Stimulated activated CD4-positive, alpha-beta T cell treated with anti-CD3 and anti-CD28 coated beads, Interleukin-12 subunit alpha, Interleukin-12 subunit beta, amount 100 ng/mL, for 24 hours (primary cell): ENCODE measurements at places on chromosomes 3 and 15.

GRCh38 chr3:15348246-15348645 lies 15.9 kb upstream of the SH3BP5 start:
- DNase-seq = no peak

- DNase-seq = no peak
Observed at GRCh38 chr3:120850381-120851295, 57.4 kb upstream of the STXBP5L start.

GRCh38 chr3:13702286-13702685 lies 153.4 kb downstream of the FBLN2 start:
- DNase-seq = no peak

DNA sequence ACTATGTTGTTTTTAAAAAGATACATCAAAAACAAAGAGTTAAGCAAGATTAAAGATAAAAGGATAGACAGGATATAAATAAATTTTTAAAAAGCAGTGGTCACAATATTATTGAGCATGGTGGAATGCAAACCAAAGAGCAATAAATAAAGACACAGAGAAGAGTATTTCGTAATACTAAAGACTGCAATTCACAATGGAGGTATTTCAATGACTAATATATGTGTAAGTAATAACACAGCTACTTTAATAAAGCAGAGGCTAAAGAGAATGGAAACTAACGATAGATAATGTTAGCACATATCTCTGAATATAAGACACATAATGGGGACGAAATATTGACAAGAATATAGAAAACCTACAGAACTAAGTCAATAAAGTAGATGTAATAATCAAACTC lies 219.6 kb downstream of the WDR72 start:
- DNase-seq = no peak

- no peak for DNase-seq
Observed at GRCh38 chr15:62582580-62582979, 417.5 kb upstream of the C2CD4B start.

DNA sequence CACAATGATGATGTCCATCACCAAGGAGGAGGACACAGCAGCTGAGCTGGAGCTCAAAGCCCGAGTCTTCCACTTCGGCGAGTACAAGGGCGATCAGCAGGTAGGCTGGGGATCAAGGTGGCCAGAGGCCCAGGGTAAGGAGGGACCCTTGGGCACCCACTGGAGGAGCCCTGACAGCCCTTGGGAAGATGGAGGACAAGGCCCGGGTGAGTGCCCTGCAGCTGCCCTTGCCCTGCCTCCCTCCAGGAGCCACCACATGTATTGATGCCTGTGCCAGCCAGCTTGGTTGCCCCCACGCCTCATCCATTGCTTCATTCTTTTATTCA lies 38.4 kb downstream of the CFAP100 start:
- DNase-seq = no peak

DNA sequence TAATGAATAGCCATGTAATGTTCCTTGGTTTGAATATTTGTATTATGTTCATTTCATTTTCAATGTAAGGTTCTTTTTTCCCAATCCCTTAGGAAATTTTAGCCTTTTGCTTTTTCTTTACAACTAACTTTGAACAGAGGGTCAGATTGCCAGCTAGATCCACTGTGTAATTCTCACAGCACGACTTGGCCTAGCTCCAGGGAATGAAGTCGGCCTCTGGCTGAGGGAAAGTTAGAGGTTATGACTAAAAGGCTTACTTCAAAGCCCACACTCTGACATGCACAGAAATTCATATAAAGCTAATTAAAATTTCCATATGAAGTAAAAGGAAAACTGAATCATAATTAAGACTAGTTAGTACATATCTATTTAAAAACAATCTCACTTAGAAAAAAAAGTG lies 38.7 kb downstream of the ROBO1 start:
- no peak for DNase-seq

DNA sequence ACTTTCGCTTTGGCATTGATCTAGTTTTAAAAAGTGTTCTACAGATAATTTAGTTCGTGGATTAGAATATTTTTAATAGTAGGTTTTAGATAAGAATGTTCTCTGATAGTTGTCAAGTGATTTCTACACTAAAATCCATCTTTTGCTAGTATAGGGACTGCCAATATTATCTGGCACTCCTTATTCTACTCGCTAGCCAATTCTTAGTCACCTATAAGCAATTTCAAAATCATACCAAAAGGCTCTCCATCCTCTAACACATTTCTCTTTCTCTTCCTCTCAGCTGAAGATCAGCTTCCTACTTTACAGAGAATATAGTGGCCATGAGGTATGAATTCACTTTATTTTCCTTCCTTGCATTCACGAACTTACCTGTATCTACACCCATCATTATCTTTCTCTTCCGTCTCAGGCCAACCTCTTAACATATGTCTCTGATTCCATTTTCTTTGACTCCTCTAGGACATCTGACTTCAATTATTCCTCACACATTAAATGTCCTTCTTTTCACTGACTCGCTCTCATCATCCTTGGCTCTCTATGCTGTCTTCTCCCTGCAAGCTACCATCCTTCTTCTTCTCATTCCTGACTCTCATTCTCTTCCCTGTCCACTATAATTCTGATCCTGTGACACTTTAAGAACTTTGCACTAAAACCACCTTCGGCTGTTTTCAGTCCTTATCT lies 35.5 kb downstream of the C3orf80 start:
- DNase-seq = no peak

DNA sequence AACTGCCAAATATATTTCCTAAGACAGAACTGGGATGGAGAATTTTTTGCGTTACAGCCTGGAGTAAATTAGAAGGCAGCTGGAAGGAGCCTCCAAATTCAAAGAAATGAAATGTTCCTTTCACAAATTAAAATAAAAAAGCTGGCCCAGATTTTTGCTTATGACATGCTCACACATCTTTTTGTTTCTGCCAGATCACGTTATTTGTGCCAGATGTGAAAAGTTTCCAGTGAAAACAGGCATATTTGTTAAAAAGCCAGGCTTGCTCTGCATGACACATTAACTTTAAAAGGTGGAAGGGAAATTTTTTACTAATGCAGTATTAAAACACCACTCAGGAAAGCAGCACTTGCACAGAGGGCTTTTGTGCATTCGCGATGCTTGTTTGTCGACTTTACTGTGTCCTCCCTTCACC lies 23.3 kb upstream of the ACKR4 start:
- DNase-seq = no peak

GRCh38 chr3:32111560-32111959 lies 5.1 kb downstream of the GPD1L start:
- no peak for DNase-seq

GRCh38 chr15:55401786-55402246 lies 6.3 kb downstream of the CCPG1 start:
- DNase-seq = no peak

DNA sequence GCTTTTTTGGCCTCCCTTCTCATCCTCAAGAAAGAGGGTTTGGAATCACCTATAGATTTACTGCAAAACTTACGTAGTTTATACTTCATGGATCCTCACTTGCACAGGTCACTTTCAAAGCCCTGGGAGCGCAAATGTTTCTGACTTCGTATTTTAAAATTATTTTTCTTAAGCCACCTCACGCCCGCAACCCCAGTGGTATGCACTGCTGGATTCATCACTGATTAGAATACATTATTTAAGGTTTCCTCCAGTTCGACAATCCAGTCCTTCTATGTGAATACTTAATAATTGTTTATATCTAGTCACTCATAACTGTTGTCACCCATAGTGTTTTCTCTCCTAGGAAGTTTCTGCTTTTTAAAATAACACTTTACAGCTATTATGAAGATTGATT lies 339.9 kb downstream of the CHL1 start:
- no peak for DNase-seq

- no peak for DNase-seq
Observed at GRCh38 chr3:99430348-99431134, 207.9 kb upstream of the COL8A1 start.

DNA sequence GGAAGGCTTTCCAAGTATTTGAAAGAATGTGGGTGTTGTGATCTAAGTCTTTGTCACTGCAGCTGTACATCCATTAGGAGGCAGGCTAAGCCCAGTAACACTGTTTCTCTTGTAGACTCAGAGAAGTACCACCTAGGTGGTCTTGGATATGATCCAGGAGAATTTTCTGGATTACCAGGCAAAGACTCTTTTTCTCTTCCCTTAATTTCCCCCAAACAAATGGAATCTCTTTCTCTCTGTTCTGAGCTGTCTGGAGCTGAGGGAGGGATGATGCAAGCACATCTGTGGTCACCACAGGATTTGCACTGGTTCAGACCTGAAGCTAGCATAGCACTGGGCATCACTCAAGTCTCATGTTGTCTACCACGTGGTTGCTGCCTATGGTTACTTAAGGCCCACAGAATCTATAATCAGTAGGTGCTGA lies 227.6 kb downstream of the NECTIN3 start:
- no peak for DNase-seq

DNA sequence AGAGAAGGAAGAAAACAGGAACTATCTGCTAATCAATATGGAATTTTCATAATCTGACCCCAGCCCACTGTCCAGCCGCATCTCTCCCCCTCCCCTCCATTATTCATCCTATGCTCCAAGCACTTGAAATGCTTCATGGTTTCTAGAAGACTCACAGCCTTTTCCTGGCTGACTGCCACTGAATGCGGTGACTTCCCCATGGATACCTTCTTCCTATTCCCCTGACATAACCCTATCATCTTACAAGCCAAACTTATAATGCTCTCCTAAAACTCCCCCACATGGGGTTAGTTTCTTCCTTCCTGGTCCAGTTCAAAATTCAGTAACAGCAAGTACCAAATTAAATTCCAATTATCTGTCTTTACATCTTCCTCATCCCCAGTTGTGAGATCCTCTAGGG lies 31.2 kb upstream of the PTX3 start:
- no peak for DNase-seq

- no peak for DNase-seq
Observed at GRCh38 chr3:154818676-154819255, 261.4 kb upstream of the MME start.

GRCh38 chr3:48088056-48088748 lies 72.0 kb upstream of the MAP4 start:
- DNase-seq = peak; percentile 1

GRCh38 chr15:51307811-51308210 lies 30.6 kb downstream of the CYP19A1 start:
- no peak for DNase-seq

GRCh38 chr15:93358166-93359059 lies 269.4 kb upstream of the RGMA start:
- no peak for DNase-seq

DNA sequence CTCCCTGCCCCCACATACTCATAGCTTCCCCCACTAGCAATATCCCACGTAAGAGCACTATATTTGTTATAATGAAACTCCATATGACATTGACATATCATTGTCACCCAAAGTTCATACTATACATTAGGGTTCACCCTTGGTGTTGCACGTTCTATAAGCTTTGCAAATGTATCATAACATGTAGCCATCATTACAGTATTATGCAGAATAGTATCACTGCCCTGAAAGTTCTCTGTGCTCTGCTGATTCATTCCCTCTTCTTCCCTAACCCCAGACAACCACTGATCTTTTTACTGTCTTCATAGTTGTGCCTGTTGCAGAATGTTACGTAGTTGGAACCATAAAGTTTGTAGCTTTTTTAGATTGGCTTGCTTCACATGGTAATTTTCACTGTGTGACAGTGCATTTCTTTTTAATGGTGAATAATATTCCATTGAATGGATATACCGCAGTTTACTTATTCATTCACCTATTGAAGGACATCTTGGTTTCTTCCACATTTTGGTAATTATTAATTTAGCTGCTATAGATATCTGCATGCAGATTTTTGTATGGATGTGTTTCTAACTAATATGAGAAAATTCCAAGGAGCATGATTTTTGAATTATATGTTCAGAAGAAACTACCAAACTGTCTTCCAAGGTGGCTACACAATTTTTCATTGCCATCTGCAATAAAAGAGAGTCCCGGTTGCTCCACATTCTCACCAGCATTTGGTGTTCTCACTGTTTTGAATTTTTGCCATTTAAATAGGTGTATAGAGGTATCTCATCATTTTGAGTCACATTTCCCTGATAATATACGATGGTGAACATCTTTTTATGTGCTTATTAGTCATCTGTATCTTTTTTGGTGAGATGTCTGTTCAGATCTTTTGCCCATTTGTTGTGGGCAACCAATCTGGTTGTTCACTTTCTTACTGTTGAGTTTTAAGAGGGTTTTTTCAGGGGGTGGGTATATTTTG lies 59.7 kb downstream of the CD200 start:
- no peak for DNase-seq

DNA sequence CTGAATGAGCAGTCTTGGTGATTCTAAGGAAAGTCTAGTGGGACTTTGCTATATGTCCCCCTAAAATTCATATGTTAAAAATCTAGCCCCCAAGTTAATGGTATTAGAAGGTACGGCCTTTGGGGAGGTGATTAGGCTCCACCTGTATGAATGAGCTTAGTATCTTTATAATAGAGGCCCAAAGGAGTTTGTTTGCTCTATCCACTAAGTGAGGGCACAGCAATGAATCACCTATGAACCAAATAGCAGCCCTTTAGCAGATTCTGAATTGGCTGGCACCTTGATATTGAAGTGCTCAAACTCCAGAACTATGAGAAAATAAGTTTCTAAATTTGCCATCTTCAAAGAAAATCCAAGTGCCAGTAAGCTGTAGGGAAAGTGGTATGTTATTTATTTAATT lies 187.9 kb downstream of the SUCNR1 start:
- DNase-seq = no peak

DNA sequence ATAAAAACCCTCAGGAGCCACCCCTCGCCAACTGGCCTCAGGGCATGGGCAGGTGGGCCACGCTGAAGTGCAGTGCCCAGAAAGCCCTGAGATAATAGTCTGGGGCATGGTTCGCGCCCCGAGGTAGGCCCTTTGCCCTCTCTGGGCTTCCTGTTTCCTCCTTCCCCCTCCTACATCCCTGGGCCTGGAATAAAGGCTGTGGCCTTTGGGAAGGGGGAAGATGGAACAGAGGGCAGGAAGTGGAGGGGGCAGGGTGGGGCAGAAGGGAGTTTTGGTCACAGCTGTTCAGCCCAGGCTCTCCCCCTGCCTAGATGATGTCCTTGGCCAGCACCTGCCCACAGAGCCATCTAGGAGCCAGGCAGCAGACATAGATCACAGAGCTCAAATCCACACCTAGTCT lies 11.3 kb downstream of the CSRNP1 start:
- no peak for DNase-seq

DNA sequence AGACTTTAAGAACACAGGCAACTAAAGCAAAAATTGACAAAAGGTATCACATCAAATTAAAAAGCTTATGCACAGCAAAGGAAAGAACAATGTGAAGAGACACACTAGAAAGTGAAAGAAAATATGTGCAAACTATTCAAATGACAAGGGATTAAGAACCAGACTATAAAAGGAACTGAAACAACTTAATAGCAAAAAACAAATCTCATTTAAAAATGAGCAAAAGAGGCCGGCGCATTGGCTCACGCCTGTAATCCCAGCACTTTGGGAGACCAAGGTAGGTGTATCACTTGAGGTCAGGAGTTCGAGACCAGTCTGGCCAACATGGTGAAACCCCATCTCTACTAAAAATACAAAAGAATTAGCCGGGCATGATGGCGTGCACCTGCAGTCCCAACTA lies 14.4 kb downstream of the NGLY1 start:
- no peak for DNase-seq

- DNase-seq = peak; percentile 28
Observed at GRCh38 chr15:68383161-68384074, 48.5 kb downstream of the ITGA11 start.
